ENCODE measurements at places on chromosomes 3 and 15.

DNA sequence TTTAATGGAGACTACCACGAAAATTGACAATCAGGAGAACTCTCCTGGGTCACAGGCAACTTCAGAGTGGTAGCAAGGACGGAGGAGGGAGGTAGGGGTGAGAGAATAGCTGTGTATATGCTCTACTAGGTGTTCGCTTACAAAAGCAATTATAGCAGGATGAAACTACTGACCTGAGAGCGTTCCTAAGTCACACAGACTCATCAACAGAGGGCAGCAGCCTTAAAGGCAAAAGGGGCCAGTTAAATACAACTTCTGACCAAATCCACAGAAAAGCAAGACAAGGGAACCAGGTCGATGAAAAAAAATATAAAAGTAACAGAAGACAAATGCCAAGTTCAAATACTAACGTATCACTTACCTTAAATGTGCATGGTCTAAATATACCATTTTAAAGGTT is 894.6 kb downstream of the PLOD2 start:
- DNase-seq: no peak

GRCh38 chr3:12286927-12287726 is 1.7 kb upstream of the PPARG start:
- DNase-seq: no peak

- DNase-seq: peak; percentile 78
Observed at GRCh38 chr3:127677541-127678314, 5.0 kb downstream of the ABTB1 start.

GRCh38 chr3:49724586-49724985 is 835 bp upstream of the GMPPB start:
- DNase-seq: peak; percentile 86

GRCh38 chr15:83396101-83396500 is 51.0 kb upstream of the SH3GL3 start:
- no peak for DNase-seq

DNA sequence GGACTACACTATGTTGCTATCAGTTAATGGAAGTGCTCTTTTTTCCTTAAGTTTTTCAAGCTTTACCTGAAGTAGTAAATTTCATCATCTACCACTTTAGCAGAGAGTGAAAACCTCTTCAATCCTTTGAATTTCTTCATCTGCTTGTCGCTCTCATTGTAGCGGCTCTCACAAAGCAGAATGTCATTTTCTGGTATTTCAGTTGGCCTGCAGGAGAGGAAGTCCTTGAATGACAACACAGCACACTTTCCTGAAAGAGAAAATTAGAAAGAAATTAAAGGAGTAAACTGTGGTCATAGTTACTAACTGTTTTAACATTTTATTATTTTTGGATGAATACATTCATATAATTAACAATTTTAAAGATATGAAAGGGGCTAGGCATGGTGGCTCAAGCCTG is 27.6 kb downstream of the UQCC5 start:
- DNase-seq: no peak

DNA sequence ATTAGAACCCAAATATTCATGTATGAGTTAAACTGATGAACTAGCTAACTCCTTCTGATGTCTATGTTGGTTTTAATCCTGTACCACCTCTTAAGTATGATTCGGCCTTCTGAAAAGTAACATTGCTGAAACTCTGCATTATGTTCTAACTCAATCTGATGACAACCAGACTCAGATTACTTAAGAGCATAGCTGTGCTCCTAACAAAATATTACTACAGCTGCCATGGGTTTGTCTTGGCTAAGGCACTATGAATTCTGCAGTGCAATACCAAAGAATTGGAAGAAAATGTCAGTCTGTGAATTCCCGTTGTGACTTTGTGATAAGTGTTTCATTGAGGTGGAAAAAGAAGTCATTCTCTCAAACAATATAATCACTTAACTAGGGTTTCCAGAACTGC is 224.4 kb downstream of the ZMAT3 start:
- no peak for DNase-seq

DNA sequence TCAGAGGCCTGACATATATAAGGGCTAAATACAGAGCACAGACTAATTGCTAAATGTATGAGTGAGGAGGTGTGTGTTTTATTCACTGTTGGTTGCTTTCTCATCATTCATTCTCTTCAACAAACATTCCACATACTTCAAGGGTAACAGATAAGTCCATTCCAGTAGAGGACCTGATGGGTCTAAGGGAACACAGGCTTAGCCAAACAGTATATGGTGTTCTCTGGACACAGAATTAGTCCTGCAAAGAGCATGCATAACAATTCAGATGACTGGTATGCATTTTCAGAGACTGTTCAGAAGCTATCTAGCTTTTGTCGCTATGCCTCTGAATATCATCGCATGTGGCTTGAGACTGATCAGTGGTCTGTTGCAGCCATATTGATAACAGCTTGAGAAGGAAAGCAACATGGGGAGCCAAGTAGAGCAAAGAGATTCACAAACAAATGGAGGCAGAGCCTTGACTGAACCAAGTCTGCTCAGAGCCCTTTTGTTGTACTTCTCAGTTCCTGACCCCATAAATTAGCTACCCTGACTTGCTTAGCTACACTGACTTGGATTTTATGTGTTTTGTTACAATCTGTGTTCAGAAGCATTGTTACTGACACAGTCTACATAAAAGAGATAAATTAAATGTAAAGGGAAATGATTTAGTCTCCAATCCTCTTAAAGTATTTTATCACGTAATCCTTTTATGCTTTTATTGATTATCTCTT is 1178.7 kb downstream of the ROBO1 start:
- no peak for DNase-seq

GRCh38 chr3:151631946-151632345 is 101.8 kb upstream of the AADACL2 start:
- no peak for DNase-seq

- DNase-seq: no peak
Observed at GRCh38 chr3:44430466-44430865, 47.0 kb downstream of the ZNF445 start.

- no peak for DNase-seq
Observed at GRCh38 chr15:91142106-91142744, 42.2 kb downstream of the SV2B start.

GRCh38 chr3:88141458-88142083 is 8.2 kb upstream of the C3orf38 start:
- DNase-seq: no peak

- DNase-seq: peak; percentile 29
Observed at GRCh38 chr15:63913336-63913735, 79.6 kb upstream of the HERC1 start.

DNA sequence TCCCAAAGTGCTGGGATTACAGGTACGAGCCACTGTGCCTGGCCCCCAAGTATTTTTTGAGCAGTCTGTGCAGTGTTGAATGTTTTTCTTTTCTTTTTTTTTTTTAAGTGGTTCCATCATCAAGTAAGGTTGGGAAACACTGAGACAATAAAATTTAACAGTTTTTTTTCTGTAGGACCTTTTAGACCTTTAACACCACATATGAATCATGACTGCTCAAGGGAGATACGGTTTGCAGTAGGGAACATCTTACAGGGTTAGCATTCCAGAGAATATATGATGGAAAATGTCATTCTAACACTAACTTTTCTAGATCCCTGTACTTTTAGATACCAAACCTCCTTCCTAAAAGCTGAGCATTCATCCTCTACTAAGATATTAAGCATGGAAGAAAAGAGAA is 41.7 kb downstream of the SNX4 start:
- DNase-seq: no peak

- DNase-seq: no peak
Observed at GRCh38 chr3:116394365-116394764, 50.9 kb downstream of the LSAMP start.

GRCh38 chr15:55786341-55786740 is 43.4 kb upstream of the PRTG start:
- no peak for DNase-seq

GRCh38 chr3:190446573-190447279 is 3.0 kb downstream of the TMEM207 start:
- no peak for DNase-seq

- DNase-seq: no peak
Observed at GRCh38 chr3:189883113-189883753, 237.5 kb downstream of the P3H2 start.

DNA sequence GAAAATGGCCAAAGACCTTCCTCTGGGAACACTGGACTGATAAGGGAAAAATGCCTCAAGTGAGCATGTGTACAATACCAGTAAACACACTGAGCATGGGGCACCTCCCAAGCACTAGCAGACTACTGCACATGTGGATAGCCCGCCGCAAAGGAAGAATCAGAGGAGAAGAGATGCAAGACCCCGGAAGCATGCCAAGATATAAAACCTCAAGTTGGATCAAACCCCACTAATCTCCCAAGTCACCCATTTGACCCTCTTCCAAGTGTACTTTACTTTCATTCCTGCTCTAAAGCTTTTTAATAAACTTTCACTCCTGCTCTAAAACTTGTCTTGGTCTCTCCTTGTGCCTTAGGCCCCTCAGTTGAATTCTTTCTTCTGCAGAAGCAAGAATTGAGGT is 121.1 kb upstream of the PLAAT1 start:
- DNase-seq: no peak

- no peak for DNase-seq
Observed at GRCh38 chr3:190826018-190826417, 36.5 kb downstream of the GMNC start.

- no peak for DNase-seq
Observed at GRCh38 chr15:88331291-88331690, 74.8 kb upstream of the NTRK3 start.

DNA sequence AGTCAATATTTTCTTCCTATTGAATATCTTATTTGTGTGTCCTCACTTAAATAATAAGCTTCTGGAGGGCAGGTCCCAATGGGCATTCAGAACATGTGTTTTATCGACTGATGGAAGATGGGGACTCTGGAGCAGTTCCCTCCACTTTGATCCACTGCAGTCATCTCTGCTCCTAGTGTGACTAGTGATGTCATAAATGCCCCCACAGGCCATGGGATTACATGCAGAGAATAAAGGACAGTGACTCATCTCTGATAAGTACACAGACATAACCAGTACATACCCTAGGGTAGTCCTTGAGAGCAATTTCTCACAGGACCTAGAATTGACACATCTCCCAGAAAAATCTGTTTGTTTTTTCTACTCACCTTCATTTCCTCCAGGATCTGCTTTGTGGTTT is 49.4 kb upstream of the FMN1 start:
- DNase-seq: no peak

GRCh38 chr15:89904519-89904918 is 8.2 kb downstream of the ARPIN start:
- no peak for DNase-seq

DNA sequence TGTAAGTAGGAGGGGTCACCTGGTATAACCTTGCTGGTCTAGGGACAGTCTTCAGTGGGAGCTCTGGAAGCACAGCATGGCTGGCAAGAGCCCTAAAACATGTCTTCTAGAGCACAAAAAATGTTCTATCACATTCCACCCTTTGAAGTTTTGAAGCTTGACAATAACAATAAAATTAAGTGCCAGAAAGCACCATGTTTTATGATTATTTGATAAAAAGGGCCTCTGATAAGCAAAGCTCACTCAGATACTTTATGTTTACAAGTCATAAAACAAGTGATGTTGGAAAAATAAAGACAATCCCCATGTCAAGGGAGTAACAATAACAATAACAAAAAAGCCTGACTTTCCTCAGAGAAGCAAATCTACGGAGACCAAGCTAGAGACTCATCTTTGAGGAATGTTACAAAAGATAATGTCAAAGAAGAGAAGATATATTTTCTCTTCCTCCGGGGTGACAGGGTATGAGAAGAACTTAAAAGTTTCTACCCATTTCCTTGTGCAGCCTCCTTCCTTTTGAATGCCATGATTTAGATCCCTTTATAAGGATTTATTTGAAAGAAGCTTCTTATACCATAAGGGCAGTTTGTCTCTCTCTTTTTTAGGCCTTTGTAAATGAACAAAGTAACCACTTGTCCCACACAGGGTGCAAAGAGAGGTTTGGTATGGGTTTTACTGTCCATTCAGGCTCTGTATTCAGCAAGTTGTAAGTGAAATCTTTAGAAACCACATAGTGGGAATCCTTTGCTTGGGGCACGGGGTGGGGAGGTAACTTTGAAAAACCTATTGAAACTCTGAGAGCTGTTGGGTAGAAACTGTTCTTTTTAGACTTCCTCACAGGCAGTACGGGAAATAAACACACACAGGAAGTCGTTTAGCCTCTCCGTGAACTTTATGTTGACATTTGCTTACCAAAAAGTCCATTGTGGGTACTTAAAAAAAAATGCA is 109.6 kb upstream of the RBMS3 start:
- no peak for DNase-seq

- no peak for DNase-seq
Observed at GRCh38 chr3:46954178-46954577, 22.4 kb downstream of the CCDC12 start.

- DNase-seq: no peak
Observed at GRCh38 chr3:112675349-112675748, 34.4 kb upstream of the CCDC80 start.

- DNase-seq: no peak
Observed at GRCh38 chr3:38758557-38758956, 57.5 kb downstream of the SCN10A start.

GRCh38 chr3:195540511-195540910 is 2.6 kb downstream of the PPP1R2 start:
- no peak for DNase-seq

GRCh38 chr3:3209714-3210113 is 30.2 kb upstream of the CRBN start:
- no peak for DNase-seq

- no peak for DNase-seq
Observed at GRCh38 chr15:72421484-72421883, 23.4 kb downstream of the TMEM202 start.

- DNase-seq: no peak
Observed at GRCh38 chr15:89119489-89120478, 31.5 kb downstream of the ABHD2 start.

GRCh38 chr3:23193831-23194230 is 9.3 kb upstream of the UBE2E2 start:
- DNase-seq: no peak

- peak; percentile 65 for DNase-seq
Observed at GRCh38 chr15:65305150-65305758, 777 bp downstream of the RNU5B-1 start.

GRCh38 chr15:70508561-70509281 is 254.6 kb downstream of the UACA start:
- DNase-seq: peak; percentile 57

GRCh38 chr15:69082554-69082953 is 68.1 kb downstream of the NOX5 start:
- DNase-seq: no peak

DNA sequence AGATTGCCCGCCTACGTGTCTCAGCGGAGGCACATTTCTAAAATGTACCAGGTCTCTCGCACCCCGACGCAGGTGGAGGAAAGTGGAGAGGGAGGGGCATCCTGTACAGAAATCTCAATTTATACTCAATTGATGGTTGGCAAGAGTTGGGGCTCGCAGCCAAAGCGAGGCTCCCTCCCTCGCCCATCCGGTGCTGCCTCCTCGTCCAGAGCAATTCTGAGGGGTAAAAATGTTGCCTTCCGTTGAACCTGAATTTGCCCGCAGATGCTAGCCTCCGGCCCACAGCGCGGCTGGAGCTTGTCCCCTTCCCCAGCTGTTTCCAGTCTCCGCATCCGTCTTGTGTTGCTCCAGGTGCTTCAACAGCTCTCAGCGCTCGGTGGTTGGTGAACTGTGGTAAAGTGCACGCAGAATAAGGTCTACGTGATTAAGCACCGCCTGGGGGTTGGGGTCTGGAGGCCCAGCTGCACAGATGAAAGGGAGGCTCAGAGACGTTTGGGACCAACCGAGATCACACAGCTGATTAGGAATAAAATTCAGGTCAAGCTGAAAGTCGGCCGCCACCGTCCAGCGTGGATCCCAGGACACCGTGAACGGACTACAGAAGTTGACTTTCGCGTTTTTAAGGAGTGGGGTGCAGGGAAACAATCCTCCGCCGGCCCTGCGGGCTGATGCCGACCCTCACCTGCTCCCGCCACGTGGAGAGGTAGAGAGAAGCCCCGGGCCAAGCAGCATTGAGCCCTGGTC is 846 bp upstream of the POLG start:
- no peak for DNase-seq

All from spleen (tissue), 13 donors.